ENCODE measurements at places on chromosomes 12 and 14.

DNA sequence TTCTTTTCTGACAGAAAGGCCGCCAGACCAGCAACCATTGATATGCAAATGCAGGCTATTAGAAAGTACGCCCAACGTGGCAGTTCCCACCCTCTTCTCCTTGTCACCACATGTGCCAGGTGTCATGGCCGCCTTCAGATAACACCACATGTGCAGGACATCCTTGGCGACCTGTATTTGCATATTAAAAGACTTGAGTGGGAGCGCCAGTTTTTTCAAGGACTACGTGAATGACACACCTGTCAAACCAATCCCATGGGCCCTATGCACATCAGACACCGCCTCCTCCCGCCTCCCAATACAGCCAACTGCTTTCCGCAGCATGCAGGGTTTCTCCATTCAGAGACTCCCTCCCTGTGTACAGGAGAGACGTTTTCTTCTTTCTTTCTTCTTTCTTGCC lies 318.6 kb upstream of the FAR2 start:
- DNase-seq: no peak

DNA sequence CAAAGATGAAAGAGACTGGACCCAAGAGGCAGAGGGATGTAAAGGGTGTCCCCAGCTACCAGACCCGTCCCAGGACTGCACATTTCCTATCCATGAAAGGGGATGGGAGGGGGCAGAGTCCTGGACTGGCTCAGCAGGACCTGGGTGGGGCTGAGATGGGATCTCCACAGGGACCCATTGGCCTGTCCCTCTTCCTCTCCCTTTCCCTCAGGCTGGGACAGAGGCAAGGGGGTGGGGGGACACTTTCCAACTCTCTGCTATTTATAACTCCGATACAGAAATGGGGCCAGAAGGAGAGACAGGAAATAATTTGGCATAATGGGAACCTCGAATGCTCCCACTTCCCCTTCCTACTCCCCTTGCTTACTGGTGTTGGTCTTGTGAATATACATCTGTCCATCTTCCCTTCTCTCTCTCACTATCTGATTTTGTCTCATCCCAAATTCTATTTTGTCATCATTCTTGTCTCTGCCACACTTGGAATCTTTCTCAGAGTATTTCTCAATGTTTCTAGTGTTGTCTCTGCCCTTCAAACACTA lies 1.1 kb upstream of the ITGA7 start:
- no peak for DNase-seq

GRCh38 chr12:121287267-121287954 lies 9.1 kb downstream of the CAMKK2 start:
- DNase-seq: no peak

- DNase-seq: no peak
Measured at GRCh38 chr14:50792051-50792477, 38.9 kb downstream of the NIN start.

DNA sequence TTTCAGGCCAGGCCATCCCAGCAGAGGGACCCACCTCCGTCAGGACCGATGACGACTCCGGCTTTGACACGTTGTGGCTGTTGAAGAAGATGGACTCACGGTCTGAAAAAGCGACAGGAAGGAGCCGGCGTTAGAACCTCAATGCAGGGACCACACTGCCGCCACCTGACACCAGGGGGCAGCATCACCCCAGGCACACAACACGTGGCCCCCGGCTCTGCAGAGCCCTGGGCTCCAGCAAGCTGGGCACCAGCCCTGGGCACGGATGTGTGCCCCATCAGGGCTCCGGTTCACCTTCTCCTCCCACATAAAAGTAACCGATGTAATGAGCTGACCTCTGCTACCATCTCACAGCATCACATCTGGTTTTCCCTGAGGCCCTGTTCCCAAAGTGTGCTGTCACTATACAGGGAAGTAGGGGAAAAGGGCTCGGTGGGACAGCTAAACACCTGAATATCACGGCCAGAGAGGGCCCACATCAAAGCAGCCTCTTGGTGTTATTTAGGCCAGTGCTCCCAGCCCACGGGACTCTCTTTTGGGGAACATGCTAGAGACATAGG lies 29.0 kb downstream of the CHGA start:
- peak; percentile 78 for DNase-seq

DNA sequence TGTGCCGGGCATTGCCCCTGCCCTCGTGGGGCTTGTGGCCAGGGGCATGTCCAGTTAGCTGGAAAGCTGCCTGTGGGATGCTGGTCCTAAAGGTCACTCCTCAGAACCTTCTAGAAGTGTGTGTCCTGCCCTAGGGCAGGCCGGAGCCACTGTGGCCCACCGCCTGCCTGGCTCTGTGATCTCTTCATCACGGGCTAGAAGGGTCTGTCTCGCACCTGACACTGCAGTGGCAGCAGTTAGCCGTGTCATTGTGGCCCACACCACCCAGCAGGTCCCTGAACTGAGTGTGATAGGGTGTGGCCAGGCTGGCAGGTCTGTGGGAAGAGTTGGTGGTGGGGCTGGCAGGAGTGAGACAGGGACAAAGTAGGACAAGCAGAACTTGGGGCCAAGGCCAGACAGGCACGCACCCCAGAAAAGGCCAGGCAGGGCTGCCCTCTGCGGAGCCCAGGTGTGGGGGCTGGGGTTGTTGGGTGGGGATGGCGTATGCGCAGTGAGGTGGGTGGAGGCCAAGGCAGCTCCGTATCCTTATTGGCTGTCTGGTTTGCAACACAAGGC lies 41.2 kb downstream of the ADGRD1 start:
- no peak for DNase-seq

- DNase-seq: no peak
Measured at GRCh38 chr12:129152351-129153104, 299.2 kb downstream of the GLT1D1 start.

DNA sequence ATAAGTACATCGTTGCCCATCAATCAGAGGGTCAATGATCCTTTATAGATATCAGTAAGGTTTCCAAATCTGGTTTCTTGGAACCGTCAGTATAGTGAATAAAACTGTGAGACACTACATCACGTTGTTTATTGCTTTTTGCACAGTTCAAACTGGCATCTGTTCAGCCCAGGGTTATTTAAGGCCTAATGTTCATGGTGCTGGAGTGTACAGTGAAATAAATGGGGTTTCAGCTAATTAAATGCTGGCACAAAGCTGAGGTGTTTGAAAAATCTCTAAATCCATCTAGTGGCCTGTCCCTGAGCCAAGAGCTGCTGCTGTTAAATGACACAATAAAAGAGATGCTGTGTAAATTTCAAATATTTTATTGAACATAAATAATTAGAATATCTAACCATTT lies 69.9 kb downstream of the RPS29 start:
- no peak for DNase-seq

DNA sequence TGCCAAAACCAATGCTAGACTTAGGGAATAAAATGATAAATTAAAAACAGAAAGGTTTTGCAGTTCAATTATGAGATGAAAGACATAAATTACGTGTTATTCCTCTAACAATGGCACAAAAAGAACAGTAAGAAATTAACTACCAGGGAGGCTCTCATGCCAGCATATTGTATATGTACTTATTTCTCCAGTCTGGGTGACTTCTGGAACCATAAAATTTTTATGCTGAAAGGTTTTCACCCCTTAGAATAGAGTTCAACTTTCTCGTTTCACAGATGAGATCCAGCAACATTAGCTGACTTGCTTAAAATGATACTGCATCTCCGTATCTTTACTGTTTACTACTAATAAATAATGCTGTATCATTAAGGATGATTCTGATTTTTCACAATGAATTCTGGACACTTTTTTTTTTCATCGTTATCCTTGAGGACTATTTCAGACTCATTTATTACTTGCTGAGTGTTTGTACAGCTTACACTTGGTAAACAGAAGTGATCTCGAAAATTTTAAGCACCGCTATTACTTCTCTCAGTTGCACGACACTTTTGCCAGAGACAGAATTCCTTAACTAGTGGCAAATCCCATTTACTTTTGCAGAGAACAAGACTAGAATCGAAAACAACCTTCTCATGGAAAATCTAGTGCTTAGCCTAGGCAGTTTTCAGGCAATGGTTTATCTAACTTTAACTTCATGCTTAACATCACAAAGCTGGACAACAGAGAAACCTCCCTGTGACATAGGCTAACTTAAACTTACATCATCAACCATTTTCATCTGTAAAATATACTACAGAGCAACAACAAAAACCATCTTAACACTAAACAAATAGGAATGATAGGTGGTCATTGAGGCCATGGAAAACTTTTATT lies 2.7 kb downstream of the RSRC2 start:
- DNase-seq: no peak

DNA sequence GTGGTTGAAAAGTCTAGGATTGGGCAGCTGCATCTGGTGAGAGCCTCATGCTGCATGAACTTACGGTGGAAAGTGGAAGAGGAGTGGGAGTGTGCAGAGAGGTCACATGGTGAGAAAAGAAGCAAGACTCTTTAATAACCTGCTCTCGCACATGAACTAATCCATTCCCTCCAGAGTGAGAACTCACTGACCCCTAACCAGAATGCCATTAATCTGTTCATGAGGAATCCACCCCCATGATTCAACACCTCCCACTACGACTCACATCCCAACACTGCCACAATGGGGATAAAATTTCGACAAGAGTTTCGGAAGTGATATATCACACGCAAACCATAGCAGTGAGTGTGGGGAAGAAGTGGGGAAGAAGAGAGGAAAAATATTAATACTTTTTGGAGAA lies 377.4 kb downstream of the NAV3 start:
- no peak for DNase-seq

Data from GM06990 (cell line).